ENCODE measurements at places on chromosomes 1 and 21. TPM values are rescaled to one million over a fixed set of nuclear protein-coding genes. Genes with fewer than 3 reads are reported as not detected.

Gene FLG
- total RNA-seq, result not detected

Gene ITLN2
- total RNA-seq, result not detected

Gene KCNT2
- not detected for total RNA-seq

Gene TTC22
- total RNA-seq, result 8.6 TPM

Gene TLCD4
- total RNA-seq, result 0.07 TPM

Gene TRIM58
- 0.17 TPM for total RNA-seq

Gene PCNT
- total RNA-seq, result 42.1 TPM

Gene SPRR2A
- not detected for total RNA-seq

Gene CSDE1
- total RNA-seq, result 579 TPM

Gene PPIAL4G
- total RNA-seq, result 0.10 TPM

Gene TNFAIP8L2
- total RNA-seq, result 9.6 TPM

Gene PYHIN1
- 4.1 TPM for total RNA-seq

Gene OXCT2
- total RNA-seq, result 0.52 TPM

Gene NMNAT2
- total RNA-seq, result not detected

Gene TFF3
- not detected for total RNA-seq

Gene CFHR1
- not detected for total RNA-seq

Gene CHI3L2
- total RNA-seq, result 5.3 TPM

Gene CXADR
- 0.27 TPM for total RNA-seq

Gene OSCP1
- total RNA-seq, result 2.6 TPM

Gene IFFO2
- total RNA-seq, result 27.0 TPM

Gene CR1
- total RNA-seq, result not detected

Gene EFHD2
- 36.0 TPM for total RNA-seq

Gene CLDN17
- not detected for total RNA-seq

Gene PGLYRP4
- not detected for total RNA-seq

Gene CACNA1S
- not detected for total RNA-seq

Gene CELA2B
- not detected for total RNA-seq

Gene DMRTA2
- total RNA-seq, result not detected

Gene FNDC10
- 0.94 TPM for total RNA-seq

Gene ADAMTS1
- total RNA-seq, result not detected

Gene CD5L
- total RNA-seq, result not detected

Gene TAS1R2
- total RNA-seq, result not detected

Gene CD247
- total RNA-seq, result 78.3 TPM

Gene FAM110D
- not detected for total RNA-seq

Gene THEM5
- total RNA-seq, result not detected

Gene S100A7
- not detected for total RNA-seq

Gene RGS13
- not detected for total RNA-seq

Gene SLC45A1
- total RNA-seq, result 0.74 TPM

Gene ZSWIM5
- total RNA-seq, result 0.15 TPM

Gene DESI2
- 32.5 TPM for total RNA-seq

Gene C1QTNF12
- total RNA-seq, result 7.8 TPM

Gene SPSB1
- 5.0 TPM for total RNA-seq

Gene CA6
- 0.22 TPM for total RNA-seq

Gene EPHA10
- total RNA-seq, result 0.33 TPM

Gene DIO1
- not detected for total RNA-seq

Gene PRKCZ
- total RNA-seq, result 7.0 TPM

Gene MYOC
- not detected for total RNA-seq

Gene SEMA4A
- total RNA-seq, result 17.4 TPM

Data from activated naive CD4-positive, alpha-beta T cell treated with anti-CD3 and anti-CD28 coated beads for 36 hours (primary cell).